ENCODE measurements at places on chromosomes 5 and 9.

DNA sequence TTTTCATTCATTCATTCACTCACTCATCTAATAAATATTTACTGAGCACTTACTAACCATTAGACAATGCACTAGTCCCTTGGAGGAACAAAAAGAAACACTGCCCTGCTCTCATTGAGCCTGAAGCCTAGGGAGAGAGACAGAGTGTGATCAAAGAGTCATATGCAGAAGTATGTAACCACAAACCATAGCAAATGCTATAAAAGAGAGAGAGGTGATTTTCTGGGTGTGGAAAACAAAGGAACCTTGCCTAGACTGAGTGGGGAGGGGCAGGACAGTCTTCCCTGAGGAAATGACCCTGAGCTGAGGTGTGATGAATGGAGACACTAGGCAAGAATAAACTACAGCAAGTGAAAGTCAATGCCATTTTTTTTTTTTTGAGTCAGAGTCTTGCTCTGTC, 10.8 kb upstream of the ADRA1B start:
- peak; percentile 80 for DNase-seq

DNA sequence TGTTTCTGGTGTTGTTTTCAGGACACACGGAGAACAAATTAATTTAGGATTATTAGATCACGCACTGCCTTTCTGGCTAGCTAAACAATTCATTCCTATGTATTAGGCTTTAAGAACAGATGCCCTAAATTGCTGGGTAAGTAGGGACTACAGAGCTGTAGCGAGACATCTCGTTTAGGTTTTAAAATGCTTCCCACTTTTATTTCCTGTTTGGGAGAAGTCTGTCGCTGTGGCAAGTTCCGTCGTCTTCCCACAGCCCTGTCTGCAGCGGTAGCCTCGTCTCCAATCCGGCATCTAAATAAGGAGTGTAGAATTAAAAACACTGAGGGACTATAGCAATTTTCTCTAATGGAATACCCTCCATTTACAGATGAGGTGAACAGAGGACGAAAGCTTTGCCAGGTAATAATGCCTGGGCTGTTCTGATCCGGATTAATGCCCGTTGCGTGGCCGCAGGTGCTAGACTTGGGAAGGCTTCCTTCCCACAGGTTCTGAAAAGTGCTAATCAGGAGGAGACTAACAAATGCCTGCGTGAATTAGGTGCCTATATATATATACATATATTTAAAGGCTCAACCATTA, 1.3 kb upstream of the TRIM36 start:
- DNase-seq: no peak

DNA sequence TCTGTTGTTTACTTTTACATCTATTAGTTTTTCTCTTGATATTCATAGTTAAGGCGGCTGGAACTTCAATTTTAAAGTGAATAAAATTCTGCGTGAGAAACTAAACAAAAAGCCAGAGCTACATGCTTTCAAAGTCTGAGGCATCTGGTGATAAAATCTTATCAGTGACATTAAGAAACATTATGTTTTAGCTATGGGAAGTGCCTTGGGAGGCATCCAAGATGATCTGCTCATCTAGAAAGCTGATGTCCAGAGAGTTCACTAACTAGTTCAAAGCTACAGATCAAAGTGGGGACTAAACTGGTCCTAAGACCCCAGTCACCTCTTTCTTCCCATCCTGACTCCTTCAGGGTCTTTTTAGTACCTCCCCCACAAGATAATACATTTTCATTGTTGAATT, 37.2 kb downstream of the MRPS27 start:
- peak; percentile 48 for DNase-seq

GRCh38 chr9:34665067-34665380, 2.6 kb upstream of the CCL27 start:
- DNase-seq: no peak

- no peak for DNase-seq
Observed at GRCh38 chr5:151078490-151079262, 2.2 kb downstream of the TNIP1 start.

DNA sequence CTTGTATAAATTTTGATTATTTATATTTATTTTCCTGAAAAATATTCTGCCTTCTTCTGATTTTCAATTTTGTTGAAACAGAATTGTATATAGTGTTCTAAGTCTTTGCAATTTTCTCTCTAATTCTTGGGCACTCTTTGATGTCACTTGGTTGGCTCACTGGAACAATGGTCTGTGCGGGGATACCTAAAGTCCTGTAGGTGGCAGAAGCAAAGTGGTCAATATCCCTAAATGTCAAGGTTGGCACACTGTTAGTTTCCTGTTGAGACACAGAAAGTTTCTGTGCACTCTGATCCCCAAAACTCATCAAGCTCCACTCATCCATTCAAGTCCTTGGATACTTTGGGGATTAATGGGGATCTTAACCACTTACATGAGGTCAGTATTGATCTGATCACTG, 480.8 kb upstream of the CCNG1 start:
- DNase-seq: no peak

DNA sequence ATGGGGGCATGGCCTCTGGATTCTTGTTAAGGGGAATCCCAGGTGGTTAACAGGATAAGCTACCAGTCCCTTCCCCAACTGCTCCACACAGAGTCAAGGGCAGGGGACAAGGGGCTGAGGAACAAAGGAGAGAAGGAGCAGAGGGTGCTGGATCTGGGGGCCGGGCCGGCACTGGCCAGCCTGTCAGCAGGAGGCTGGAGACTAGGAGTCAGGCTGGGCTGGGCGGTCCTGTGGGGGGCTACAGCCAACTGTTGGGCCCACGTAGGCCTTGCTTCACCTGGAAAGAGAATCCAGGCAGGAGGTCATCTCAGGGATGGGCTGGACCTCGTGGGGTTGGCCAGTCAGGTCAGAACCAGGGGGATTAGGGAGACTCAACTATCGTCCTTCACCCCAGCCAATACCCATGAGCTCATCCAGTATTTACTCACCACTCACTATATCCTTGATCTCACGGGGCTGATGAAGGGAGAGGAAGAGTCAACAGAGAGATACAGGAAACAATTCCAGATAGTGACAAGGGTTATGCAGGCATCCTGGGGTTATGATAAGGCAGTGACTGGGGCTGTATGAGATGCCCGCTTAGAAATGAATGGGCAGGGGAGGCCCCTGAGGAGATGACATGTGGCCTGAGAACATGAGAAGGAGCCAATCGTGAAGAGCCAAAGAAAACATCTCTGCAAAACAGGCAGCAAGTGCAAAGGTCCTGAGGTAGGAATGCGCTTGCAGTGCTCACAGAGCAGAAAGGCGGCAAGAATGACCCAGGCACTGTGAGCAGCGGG, 47.9 kb upstream of the SLC25A51 start:
- no peak for DNase-seq

DNA sequence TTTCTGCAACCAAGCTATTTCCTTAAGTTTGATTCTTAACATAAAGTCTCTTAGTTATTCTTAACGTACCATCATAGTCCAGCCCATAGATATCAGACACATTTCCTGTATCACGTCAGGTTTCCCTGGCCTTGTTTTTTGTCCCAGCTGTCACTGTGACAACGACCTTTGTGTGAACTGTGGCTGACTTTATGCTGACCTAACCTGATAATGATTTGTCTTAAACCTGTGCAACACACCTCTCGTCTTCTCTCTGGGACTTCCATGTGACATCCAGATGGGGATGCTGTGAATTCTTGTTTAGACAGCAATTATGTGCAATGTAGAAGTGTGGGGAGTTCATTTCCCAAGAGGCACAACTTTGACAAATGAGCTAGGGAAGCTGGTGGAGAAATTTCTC, 662.8 kb downstream of the PTPRD start:
- DNase-seq: no peak

DNA sequence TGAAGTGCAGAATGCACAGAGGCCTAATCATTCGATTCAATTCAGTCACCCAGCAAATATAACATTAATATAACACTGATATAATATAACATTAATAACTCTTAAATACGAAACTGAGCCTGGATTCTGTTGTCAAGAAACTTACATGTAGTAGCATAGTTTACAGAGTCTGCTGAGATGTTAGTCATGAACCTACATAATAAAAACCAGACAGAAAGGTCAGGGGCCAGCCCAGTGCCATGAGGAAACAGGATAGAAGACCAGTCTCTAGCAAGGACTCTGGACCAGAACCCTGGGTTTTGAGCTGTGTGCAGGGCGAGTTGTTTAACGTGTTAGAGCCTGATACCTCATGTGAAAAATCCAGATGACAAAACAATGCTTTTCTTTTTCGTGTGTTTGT, 234.7 kb downstream of the NR2F1-AS1 start:
- DNase-seq: no peak

GRCh38 chr5:152547202-152547601, 142.1 kb upstream of the NMUR2 start:
- no peak for DNase-seq

GRCh38 chr5:73488806-73489205, 9.4 kb upstream of the BTF3 start:
- no peak for DNase-seq

- no peak for DNase-seq
Observed at GRCh38 chr9:7300484-7300883, 499.1 kb downstream of the DMAC1 start.

GRCh38 chr5:109929376-109929775, 239.6 kb downstream of the MAN2A1 start:
- no peak for DNase-seq

- DNase-seq: no peak
Observed at GRCh38 chr5:141882594-141883183, 4.5 kb upstream of the PCDH1 start.

DNA sequence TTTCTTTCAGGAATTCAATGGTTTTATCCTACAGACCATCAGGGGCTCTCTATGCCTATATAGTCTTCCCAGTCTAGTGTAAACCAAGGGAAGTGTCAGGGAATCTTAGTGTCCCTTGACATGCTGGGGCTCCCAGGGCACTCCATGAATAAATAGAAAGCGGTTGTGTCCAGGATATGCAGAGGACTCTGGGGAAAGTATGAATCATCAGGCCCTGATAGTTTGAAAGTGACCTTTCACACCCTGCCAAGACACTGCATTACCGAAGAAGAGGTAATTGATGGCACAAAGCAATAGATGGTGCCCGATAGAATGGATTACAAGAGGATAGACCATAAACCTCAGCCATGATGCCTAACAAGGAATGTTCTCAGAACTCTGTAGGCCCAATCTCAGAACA, 163.3 kb upstream of the DAPK1 start:
- DNase-seq: no peak

- peak; percentile 56 for DNase-seq
Observed at GRCh38 chr5:171157276-171157675, 151.8 kb upstream of the TLX3 start.

DNA sequence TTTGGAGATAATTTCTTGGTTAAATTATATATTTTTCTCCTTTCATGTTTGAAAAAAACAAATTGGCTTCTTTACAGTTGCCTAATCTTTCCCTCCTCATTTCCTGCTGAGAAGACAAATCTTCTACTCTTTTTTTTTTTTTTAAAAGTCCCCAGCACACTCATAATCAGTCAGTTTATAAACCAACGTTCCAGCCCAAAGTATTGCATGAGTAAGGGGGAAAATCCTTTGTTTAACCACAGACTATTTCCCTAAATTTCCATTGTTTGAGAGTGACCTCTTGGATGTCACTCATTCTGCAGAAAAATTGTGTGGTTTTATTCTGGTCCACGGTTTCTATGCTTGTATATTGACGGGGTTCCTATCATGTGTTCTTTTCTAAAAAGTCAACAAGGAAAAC, 55.1 kb upstream of the TLR4 start:
- DNase-seq: no peak

DNA sequence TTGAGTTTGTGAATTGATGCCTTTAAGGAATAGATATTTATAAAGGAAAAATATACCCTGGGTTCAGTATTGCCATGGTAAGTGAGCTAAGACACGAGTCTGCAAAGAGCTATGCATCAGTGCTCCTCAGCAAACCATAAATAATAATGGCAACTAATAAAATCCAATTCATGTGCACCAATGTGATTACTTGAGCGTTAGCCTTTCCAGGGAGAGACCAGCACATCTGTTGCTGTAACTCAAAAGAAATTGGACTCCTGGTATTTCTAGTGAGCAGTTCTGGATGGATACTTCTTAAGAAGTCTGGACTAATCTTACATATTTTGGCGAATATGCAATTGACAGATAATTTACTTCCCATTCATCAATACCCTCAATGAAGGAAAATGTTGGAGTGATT, 373.3 kb downstream of the ARHGEF28 start:
- no peak for DNase-seq

GRCh38 chr5:5278815-5279381, 138.8 kb downstream of the ADAMTS16 start:
- no peak for DNase-seq

GRCh38 chr9:100206899-100207298, 107.9 kb downstream of the INVS start:
- peak; percentile 34 for DNase-seq

GRCh38 chr5:88643315-88643714, 239.7 kb downstream of the MEF2C start:
- DNase-seq: no peak

DNA sequence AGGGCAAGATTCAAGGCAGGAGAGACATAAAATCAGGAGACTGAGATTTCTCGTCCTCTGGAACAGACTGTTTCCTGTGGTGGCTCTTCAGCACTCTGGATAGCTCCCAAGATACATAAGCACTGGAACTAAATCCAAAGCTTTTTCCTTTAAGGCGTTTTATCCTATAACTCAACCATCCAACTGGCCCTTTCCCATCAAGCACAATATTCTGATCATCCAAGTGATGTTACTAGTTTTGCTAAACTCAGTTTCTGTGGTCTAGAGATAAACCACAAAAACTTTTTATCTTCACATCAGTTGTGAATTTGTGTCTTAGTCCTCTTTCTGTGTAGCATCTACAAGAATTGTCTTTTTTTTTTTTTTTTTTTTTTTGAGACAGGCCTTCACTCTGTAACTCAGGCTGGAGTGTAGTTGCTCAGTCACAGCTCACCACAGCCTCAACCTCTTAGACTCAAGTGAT, 299.4 kb downstream of the COX7C start:
- peak; percentile 43 for DNase-seq

DNA sequence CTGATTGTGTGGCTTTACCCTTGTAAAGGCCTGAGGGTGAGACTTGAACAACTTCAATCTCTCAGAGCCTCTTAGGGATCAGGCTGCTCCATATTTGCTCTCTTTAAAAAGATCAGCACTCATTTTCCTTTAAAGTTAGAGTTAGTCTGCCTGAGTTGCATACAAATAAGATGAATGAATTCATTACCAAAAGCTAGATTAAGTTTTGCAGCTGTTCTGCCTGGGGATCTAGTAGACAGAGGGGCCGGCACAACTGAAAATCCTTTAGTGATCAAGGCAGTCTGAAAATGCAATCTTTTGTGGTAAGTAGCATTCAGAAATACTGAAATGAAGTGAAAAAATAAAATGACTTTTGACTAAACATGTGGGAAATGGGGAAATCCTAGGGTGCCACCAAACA, 264.0 kb downstream of the MAN2A1 start:
- DNase-seq: no peak

GRCh38 chr5:91225848-91226686, 157.1 kb downstream of the ARRDC3 start:
- DNase-seq: no peak

Measured in fibroblast of skin of scalp (primary cell).